Stimulated activated CD8-positive, alpha-beta memory T cell treated with anti-CD3 and anti-CD28 coated beads, Interleukin-7, amount 100 ng/mL, for 1 hour (primary cell): ENCODE measurements at places on chromosomes 7 and 10.

DNA sequence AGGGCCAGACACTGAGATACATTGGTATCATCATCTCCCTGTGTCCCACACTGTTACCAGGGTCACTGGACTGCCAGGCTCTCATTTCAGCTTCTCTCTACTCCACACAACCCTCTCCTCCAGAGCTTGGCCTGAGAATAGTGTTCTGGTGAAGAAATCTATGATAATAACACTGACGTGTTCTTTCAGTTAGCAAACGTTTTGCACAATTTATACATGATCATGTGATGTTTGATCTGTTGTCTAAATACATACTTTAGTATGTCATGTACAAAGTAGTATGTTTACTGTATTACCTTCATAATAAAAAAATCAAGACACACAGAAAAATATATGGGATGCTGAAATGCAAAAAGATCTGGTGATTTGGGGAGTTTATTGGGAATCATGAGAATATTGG lies 5.0 kb downstream of the SLC16A9 start:
- no peak for DNase-seq

DNA sequence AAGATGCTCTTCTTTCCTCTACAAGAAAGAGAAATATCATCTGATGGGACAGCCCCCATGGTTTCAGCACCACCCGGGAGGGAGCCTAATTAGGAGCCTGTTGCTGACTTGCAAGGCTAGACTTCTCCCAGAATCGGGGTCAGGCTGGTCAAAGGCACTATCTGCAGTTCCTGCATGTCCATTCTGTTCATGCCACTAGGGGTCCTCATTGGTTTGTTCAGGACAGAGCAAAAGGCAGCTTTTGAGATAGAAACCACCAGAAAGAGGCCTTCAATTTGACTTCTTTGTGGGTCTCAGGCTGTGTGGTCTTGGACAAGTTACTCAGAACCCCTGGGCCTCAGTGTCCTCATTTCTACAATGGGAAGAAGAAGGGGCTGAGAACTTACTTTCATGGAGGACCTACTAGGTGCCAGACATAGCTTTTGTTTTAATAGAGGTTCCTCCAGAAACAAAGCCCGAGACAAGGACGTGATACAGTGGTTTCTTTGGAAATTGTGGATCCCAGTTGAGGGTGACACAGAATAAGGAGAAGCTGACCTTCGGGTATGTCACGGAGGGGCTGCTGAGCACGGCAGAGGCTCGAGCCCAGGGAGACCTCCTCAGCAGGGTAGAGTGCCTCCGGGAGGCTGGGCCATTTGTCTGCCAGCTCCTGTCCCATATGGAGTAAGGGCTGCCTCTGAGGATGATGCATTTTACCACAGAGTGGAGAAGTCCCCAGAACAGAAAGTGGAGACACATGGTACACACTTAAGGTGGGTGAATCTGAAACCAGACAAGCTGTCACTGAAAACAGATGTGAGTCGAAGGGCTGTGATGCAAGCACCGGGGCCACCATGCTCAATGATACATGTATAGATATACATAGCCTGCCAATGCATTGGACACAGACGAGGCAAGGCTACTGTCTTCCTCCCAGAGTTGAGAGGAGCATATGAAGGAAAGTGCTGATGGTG lies 33.1 kb upstream of the NEUROD6 start:
- DNase-seq = no peak

GRCh38 chr10:13276749-13277365 lies 23.0 kb downstream of the PHYH start:
- no peak for DNase-seq

DNA sequence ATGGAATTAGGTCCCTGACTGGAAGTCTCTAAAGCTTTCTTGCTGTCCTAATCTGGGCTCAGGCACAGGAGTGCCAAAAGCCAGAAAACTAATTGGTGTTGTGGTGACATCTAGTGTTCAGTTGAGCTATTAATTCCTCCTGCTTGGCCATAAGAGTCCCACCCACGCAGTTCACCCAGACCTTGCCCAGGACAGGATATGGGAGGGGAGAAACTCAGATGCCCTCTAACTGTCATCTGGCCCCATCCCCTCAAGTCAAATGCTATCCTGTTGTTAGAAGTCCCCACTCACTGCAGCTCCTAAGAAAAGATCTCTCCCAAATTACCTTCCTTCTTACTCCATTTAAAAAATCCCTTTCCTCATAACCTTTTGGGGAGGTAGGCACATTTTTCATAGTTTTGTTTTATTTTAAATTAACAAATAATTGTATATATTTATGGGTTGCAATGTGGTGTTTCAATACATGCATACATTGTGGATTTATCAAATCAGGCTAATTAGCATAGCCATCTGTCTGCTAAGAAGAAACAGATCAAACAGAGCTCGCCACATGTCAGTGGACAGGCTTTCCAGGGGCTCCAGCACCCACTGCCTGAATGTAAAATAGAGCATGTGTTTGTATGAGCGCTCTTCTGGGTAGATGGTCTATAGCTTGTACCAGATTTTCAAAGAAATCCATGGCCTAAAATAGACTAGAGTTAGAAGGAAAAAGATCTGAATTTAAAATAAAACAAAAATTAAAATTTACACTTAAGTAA lies 84.0 kb downstream of the GSAP start:
- no peak for DNase-seq

GRCh38 chr10:52318136-52318701 lies 4.1 kb downstream of the DKK1 start:
- no peak for DNase-seq

DNA sequence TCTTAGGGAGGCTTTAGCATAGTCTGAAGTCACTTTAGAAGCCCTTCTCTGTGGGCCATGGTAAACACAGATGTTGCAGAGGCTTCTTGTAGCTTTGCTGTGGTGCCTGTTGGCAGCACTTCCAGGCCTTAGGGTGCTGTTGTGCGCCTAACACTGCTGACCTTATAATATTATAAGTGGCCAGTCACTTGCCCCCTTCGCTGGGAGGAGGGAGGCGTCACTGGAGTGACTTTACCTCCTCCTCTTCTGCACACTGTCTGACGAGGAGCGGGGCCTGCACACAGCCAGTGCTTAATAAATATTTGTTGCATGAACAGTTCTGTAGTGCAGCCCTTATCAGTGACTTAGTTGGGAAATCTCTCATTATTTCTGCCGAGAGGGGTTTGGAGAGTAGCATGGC lies 63.3 kb downstream of the WDR37 start:
- no peak for DNase-seq

DNA sequence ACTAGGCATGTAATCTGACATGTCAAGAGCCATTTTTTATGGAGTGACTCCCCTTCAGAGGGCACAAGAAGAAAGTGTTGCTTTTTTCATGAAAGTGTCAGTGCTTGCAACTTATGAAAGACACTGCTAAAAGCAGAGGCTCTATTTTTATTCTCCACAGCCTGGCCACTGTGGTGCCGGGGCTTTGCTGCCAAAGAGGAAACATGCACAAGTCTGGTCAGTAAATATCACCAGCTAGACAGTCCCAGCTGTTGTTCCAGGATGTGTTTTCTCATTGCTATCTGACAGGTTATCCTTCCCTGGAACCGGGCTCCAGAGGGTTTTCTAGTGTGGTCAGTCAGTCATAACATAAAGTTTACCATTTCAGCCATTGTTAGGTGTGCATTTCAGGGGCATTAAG lies 180.7 kb upstream of the PITRM1 start:
- DNase-seq = no peak

GRCh38 chr7:28510026-28510369 lies 97.7 kb downstream of the CREB5 start:
- DNase-seq = no peak

GRCh38 chr10:101226491-101227428 lies 2.5 kb downstream of the LBX1 start:
- DNase-seq = no peak

- no peak for DNase-seq
Measured at GRCh38 chr7:33722383-33723101, 182.8 kb upstream of the BMPER start.

- no peak for DNase-seq
Measured at GRCh38 chr7:23475576-23475839, 5.2 kb upstream of the IGF2BP3 start.

- no peak for DNase-seq
Measured at GRCh38 chr7:70743531-70744325, 388.2 kb upstream of the GALNT17 start.

GRCh38 chr7:43467846-43468245 lies 115.1 kb upstream of the STK17A start:
- DNase-seq = no peak

- DNase-seq = no peak
Measured at GRCh38 chr7:132509643-132510042, 66.6 kb downstream of the PLXNA4 start.

DNA sequence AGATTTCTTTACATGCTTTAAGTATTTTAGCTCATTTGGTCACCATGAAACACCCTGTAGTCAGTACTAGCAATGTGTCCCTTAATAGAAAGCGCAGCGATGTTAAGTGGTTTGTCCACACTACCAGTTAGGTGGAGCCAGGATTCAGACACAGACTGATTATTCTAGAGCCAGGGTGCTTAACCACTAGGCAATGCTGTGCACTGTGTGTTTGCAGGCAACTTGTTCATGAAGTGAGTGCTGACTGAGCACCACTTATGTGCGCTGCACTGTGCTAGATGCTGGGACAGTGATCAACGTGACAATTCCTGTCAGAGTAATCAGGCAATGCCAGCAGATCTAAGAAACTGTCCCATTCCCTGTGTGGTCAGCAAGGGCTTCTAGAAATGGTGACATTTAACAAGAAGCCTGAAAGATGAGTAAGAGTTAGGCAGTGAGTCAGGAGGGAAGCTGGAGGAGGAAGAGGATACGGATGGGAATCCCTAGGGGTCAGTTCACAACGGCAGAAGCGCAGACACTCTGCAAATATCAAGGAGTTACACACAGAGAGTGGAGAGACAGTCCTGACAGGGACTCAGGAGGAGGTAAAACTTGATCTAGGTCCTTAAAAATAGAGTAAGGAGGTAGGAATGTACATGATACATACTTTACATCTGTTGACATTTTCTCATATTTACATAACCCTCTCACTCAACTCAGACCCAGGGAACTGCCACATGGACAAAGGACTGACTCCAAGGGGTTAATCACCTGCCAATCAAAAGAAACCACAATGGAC lies 69.7 kb upstream of the EGR2 start:
- no peak for DNase-seq

- DNase-seq = no peak
Measured at GRCh38 chr7:92158660-92159575, 20.0 kb downstream of the LRRD1 start.

DNA sequence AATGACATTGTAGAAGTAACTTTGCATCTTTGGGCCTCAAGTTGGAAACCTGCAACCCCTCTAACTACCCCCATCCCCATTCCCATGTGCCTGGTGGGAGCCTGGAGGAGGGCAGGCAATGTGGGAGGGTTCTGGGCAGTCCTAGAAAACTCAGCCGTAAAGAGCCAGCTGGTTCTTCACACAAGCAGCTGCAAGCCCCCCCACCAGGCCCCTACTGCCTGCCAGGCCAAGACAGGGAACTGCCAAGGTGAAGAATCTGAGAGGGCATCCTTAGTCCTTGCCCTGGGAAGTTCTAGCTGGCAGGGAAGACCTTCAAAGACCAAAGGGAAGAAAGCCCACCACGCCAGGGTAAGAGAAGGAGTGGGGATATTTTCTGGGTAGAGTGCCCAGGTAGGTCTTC lies 12.2 kb upstream of the INMT start:
- DNase-seq = no peak

GRCh38 chr7:18086165-18087025 lies 58.7 kb upstream of the PRPS1L1 start:
- no peak for DNase-seq

GRCh38 chr7:14137676-14138075 lies 148.2 kb upstream of the ETV1 start:
- DNase-seq = no peak

DNA sequence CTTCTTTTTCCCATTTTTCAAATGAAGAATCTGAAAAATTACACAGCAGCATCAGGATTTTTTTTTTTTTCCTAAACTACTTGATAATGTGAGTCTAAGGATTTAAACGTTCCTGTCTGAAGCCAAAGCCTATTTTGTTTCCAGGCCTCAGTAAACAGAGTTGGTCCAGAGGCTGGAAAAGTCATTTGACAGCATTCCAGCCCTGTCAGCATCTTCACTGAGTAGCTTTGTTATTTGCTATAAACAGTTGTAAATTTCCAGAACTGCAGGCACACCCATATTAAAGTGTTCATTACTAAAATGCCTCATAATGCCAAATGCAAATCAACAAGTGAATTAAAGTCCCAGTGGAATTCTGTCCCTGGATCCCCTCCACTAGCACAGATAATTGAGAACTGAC lies 35.5 kb upstream of the KMT2E start:
- no peak for DNase-seq

GRCh38 chr10:53223851-53224250 lies 451.3 kb upstream of the MBL2 start:
- no peak for DNase-seq

GRCh38 chr7:41708581-41709358 lies 5.9 kb upstream of the INHBA start:
- no peak for DNase-seq

DNA sequence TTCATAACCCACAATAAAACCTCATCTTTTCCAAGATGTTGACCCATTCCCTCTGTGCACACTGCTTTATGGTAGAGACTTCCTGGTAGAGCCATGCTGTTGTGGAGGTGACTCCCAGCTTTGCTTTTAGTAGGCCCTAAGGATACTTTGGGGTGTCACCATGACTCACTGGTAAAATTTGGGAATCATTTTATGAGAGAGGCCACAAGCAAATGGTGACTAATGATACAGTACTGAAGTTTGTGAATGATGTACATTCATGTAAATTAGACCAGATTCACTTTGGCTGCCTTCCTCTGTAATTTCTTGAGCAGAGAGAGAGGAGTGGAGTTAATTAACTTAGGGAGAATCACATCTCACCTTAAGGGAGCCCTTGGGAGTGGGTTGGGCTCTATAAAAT lies 686.5 kb downstream of the LRMDA start:
- DNase-seq = no peak

GRCh38 chr10:86108696-86109095 lies 257.9 kb downstream of the GRID1 start:
- DNase-seq = no peak

DNA sequence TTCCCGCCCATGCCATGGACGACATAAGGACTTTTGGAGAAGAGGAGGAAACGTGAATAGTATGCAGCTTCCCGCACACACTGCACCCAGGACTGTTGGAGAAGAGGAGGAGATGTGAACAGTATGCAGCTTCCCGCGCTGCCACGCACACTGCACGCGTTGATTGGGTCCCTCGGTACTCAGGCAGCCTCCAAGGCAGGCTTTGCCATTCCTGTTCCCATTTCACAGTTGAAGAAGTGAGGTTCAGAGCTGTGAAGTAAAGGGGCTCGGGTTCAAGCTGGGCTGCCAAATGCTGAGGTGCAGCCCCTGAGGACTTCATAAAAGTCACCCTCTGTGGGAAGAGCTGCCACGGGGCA lies 147.9 kb upstream of the FAM20C start:
- DNase-seq = no peak

- DNase-seq = no peak
Measured at GRCh38 chr10:27819781-27820531, 74.3 kb upstream of the MKX start.

GRCh38 chr10:1602037-1602484 lies 135.3 kb downstream of the ADARB2 start:
- DNase-seq = no peak
